NCI-H1092 (cell line): ENCODE measurements at places on chromosomes 12 and 14.

- DNase-seq, result no peak
Observed at GRCh38 chr12:113862590-113863454, 103.3 kb downstream of the RBM19 start.

DNA sequence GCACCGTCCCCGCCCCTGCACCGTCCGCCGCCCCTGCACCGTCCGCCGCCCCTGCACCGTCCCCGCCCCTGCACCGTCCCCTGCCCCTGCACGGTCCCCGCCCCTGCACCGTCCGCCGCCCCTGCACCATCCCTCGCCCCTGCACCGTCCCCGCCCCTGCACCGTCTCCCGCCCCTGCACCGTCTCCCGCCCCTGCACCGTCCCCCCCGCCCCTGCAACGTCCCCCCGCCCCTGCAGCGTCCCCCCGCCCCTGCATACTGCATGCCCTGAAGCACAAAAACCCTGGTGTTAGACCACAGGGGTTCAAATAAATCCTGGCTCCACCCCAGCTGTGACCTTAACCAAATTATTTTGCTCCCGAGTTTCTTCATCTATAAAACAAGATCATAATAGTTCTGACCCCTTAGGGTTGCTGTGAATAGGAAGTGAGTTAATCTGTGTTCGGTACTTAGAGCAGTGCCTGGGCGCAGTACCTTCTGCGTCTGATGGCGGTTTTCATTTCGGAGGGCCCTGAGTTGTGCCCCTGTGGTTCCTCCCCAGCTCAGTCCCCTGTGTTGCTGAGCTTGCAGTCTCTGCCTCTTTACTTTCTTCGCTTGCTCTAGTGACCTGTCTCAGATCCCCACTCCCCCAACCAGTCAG, 38.1 kb downstream of the ESRRB start:
- DNase-seq, result no peak

- DNase-seq, result no peak
Observed at GRCh38 chr12:12024911-12025682, 45.6 kb upstream of the BCL2L14 start.

- DNase-seq, result no peak
Observed at GRCh38 chr14:88914956-88915355, 90.5 kb downstream of the TTC8 start.

- no peak for DNase-seq
Observed at GRCh38 chr14:100566119-100566518, 21.1 kb downstream of the BEGAIN start.

DNA sequence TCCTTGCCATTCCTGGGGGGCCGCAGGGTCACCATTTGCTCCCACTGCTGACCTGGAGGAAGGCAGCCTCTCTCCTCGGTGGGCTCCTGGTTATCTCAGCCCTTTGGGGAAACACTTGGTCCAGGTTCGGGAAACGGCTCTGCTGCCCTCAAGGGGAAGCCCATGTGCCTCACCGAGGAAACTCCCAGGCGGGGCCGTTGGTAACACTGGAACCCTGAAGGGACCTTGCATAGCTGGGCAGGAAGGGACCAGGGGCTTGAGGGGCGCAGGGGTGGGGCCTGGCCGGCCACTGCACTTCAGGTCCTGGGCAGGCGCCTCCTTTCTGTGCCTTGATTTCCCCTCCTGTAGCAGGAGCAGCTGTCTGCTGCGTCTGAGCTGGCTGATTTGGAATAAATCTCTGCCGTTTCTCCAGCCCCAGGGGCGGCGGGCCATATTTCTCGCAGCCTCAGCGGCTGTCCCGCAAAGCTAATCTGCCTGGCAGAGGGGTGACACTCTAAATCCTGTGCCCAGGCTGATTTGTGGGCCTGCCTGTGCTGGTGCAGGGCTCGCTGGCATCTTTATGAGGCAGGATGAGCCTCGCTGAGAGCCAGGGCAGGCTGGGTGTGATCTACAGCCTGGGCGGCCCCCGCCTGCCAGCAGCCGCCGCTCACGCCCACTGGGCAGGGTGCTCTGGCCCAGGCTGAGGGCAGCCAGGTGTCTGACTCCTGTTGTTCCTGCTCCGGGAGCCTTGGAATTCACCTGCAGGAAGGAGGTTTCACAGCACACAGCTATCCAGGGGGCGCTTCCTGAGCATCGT, 49.7 kb downstream of the KIF26A start:
- no peak for DNase-seq

- DNase-seq, result no peak
Observed at GRCh38 chr12:123767613-123768012, 5.5 kb downstream of the DNAH10 start.

DNA sequence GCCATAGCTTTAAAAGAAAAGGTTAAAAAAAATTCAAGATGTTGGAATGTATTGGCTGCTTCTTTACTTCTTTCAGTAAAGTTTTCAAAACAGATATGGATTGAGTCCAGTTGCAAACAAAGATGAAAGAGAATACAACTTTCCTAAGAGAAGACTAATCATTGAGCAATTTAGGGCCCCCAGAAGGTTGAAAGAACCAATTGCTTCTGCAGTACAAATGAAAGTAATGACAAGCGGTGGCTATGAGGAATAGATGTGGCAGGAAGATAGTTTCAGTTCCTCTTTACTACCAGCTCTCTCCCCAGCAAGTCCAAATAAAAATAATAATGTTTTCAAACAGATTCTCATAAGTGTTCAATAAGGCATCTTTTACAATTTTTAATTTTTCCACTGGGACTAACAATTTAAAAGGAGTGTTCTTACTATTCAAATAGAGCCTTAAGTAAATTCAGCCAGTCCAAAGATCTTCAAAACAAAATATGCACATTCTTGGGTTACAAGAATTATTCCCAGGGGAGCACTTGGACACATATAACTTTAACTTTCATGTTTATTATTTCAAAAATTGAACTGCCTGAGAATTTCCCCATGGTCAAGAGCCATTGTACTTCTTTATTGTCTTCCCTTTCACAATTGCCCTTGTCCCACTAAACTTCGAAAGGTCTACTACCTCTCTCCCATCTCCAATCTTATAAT, 62.3 kb upstream of the PPP1R12A start:
- DNase-seq, result no peak

GRCh38 chr12:5022465-5023061, 21.1 kb upstream of the KCNA5 start:
- peak; percentile 32 for DNase-seq

- no peak for DNase-seq
Observed at GRCh38 chr14:36619853-36620252, 37.4 kb upstream of the NKX2-8 start.

DNA sequence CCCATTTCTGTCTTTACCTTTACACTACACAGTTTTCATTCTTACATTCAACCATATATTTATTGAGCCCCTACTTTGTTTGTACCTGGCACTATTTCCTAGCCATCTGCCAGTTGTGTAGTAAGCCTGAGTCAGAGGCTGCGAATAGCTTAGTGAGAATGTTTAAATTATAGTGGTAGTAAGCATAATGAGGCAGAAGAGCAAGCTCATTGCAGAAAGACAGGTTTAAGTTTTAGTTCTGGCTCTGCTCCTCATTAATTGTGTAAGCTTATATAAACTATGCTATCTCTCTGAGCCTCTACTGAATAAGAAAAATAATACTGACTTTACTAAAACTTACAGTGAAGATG, 123.5 kb downstream of the NAV3 start:
- DNase-seq, result no peak

GRCh38 chr14:67516676-67517075, 16.4 kb upstream of the PLEKHH1 start:
- DNase-seq, result no peak

- DNase-seq, result no peak
Observed at GRCh38 chr14:40762685-40763084, 844.0 kb upstream of the LRFN5 start.

GRCh38 chr12:115032521-115032920, 348.5 kb upstream of the TBX3 start:
- no peak for DNase-seq

DNA sequence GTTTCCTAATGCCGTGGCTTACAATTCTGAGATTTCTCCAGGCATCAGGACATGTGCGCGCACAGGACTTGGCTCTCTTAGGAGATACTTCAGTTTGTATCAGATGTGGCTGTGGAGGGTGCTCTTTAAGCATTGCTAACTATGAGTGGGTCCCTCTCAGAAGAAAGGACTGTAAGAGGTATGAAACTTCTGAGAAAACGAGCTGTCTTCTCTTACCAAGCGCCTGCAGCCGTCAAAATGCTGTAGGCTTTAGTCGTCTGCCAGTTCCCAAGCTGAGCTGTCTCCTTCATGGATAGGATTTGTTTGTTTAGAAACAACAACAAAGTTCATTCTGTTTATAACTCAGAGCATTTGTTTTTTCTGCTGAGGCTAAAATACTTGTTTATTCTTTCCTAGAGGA, 16.1 kb upstream of the MANSC4 start:
- DNase-seq, result no peak

- DNase-seq, result no peak
Observed at GRCh38 chr14:67569011-67569650, 30.9 kb downstream of the PIGH start.

- DNase-seq, result no peak
Observed at GRCh38 chr12:100229036-100229635, 28.5 kb downstream of the ACTR6 start.

GRCh38 chr12:10652192-10652591, 21.7 kb downstream of the STYK1 start:
- DNase-seq, result no peak

DNA sequence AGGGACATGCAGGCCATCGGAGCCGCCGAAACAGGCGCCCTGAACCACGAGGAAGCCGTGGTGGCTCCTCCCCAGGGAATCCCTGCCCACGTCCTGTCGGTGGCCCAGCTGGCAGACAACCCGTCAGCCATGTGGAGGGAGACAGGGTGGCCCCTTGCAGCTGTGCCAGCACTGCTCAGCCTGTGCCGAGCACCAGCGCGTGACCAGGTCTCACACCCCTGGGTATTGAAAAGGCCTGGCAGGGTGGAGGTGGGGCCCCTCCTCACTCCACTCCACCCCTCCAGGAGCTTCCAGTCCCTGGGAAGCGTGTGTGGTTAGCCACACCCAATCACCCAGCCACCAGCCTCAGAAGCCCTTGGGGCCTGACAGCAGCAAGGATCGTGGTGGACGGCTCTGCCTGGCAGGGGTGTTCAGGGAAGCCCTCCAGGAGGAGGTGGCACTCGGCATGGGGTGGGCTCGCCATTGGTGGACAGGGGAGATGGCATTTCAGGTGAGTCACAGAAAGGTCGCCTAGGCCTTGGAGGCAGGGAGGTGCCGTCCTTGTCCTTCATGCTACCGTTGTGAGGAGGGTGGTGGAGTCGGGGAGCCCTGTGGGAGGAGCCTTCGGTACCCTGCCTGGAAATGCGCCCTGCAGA, 12.3 kb upstream of the DLK1 start:
- DNase-seq, result peak; percentile 52

GRCh38 chr12:12378616-12379015, 21.7 kb downstream of the BORCS5 start:
- no peak for DNase-seq

GRCh38 chr14:93987376-93987775, 9.7 kb upstream of the CCDC197 start:
- no peak for DNase-seq

GRCh38 chr14:81070511-81070910, 115.1 kb downstream of the TSHR start:
- no peak for DNase-seq

- no peak for DNase-seq
Observed at GRCh38 chr14:76636602-76637001, 124.7 kb upstream of the VASH1 start.

DNA sequence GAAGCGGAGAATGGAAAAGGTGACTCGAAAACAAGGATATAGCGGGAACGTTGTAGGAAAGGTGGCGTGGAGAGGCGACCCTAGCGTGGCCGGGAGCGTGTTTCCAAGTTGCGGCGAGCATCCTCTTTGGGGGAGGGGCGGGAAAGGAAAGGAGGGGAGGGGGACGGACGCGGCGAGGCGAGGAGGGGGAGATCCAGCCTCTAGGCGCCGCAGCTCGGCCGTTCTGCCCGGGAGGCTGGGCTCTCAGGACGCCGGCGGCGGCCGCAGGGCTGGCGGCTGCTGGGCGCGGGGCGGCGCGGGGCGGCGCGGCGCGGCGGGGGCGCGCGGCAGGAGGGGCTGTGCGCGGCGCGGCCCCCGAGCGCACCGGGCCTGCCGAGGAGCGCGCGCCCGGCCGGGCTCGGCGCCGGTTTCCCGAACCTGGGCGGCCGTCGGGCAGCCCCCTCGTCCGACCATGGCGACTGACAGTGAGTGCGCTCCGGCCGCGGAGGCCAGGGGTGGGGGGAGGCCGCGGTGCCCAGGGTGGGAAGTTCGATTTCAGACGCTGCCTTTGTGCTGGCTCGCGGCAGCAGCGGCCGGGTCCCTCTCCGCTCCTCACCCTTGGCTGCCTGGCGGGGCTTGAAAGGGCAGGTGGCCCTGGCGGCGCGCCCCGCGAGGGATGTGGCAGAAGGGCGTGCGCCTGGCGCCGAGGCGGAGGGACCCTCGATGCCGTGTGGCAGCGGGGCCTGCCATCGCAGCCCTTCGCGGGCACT, 50.3 kb downstream of the SNAPC1 start:
- no peak for DNase-seq

GRCh38 chr14:86708846-86709339, 1178.9 kb downstream of the FLRT2 start:
- DNase-seq, result no peak

DNA sequence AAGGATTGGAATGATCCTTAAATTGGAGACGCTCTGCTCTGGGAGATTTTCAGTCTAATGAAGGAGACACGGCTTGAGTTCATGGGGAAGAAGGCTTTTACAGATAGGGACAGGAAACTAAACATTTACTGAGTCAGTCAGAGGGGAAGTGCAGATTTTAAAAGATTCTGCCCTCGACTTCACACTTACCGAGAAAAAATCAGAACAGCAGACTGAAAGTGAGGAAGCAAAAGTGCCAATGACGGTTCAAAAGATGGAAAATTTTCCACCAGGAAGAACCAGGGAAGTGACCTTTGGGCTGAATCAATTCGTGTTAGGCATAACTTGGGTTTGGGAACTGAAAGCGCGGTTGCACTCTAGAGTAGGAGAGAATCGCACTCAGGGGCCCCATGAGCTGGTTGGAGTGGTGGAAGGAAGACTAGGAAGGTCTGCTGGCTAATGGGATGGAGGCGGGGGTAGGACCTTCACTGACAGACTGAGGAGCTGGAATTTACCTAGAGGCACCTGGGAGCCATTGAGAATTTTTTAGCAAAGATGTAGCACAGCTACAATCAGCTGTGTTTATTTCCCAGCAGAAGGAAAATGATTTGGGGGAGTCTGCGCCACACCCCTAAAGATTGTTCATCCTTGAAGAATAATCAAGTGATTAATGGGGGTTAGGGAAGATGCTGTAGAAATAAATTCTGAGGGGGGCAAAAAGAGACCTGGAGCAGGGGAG, 1.2 kb downstream of the KCNK13 start:
- no peak for DNase-seq

GRCh38 chr12:47722136-47722834, 3.0 kb downstream of the ENDOU start:
- DNase-seq, result no peak
